ENCODE measurements at places on chromosomes 4 and X.

DNA sequence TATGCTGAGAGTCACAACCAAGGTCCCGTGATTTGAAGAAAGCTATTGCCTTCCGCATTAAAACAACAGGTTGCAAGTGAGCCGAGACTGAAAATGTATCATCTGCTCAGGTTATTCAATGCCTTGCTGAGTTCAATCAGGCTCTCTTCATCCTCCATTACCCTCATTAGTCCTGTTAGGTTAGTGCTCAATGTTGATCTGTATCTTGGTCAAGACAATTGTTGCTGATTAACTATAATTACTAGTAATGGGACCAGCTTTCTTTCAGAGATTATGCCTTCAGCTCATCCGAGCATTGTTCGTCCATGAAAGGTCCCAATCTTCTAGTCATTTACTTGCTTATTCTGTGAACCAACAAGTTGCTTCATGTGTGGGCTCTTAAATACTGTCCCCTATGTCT, 534.6 kb upstream of the FAM241A start:
- no peak for DNase-seq

DNA sequence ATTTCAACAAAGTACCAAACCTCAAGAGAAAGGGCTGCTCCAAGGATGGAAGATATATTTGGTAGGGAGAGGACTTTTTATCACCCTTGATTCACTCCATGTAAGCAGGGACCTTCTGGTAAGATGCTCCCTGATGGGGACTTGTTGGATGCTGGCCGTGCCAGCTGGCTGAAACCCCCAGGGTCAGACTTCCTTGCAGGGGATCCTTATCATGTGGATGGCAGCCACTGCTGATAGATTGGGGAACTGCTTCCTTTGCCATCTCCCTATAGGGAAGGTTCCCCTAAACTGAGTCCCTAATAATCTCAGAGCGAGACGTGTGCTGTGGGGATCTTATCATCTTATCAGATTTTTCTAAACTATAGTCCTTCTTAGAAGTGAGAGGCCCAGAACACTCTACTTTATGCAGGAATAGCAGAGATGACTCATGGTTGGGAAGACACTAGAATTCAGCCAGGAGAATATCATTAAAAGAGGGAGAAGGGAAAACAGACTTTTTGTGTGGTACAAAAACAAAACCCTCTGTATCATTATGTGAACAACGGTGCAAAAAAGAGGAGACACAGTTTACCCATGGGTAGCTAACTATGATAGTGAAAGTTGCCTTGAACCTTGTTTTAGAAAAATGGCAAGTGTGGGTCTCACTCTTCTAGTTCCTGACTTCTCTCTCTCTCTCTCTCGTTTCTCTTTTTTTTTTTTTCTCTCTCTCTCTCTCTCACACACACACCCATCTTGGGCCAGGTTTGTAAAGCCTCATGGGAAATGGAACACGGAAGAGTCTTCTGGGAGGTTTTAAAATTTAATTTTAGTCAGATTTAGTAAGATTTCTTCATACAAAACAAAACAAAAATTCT, 16.1 kb downstream of the RHOH start:
- DNase-seq: no peak

GRCh38 chrX:1493877-1494510, 41.3 kb upstream of the ASMTL start:
- DNase-seq: peak; percentile 48

DNA sequence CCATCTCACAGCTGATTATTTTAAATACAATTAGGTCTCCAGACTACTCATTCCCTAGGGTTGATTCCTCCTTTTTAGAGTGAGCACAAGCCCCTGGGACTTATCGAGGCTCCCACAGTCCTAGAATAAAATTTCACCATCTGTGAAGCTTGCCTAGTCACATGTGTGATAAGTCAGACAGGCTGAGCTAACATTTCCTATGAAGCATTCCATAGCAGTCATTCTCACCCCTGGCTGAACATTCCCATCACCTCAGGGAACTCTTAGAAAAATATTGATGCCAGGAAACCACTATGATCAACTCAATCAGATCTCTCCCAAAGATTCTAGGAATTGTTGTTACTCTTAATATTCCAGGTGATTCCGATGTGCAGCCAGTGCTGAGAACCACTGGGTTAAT, 37.7 kb downstream of the ARHGEF9 start:
- no peak for DNase-seq

- no peak for DNase-seq
Measured at GRCh38 chr4:88802585-88803286, 105.1 kb upstream of the NAP1L5 start.

- peak; percentile 74 for DNase-seq
Measured at GRCh38 chrX:84188320-84188834, 378 bp upstream of the RPS6KA6 start.

DNA sequence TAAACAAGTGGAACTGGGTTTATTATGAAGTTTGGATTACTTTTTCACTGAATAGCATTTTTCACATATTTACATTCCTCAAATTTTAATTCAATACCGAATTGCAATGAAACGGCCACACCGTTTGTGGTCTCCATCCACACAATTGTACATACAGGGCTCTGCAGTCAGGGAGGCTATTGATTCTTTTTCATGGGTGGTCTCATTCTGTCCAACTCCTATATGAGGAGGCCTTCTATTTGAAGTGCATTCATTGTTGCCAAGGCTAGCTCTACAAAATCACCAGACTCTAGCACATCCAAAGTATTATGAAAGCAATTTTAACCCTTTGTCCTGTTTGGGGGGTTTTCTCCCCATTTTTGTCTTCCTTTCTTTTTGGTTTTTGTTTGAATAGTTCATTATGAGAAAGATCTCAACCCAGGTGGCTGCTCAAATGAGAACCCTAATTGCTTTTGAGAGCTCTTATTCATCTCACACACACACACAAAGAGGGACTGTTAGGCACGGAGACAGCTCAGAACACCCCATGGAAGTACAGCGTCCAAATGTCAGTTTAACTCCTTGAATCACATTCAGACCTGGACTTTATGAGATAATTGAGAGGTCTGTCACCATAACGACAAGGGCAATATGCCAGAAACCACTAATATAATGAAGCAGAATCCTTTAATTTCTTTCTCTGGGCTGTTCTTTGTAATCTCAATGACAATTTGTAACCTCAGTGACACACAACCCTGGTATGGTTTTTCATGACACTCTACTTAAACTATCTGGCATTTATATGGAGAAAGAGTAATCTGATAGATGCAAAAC, 79.4 kb downstream of the NLGN4X start:
- DNase-seq: no peak

DNA sequence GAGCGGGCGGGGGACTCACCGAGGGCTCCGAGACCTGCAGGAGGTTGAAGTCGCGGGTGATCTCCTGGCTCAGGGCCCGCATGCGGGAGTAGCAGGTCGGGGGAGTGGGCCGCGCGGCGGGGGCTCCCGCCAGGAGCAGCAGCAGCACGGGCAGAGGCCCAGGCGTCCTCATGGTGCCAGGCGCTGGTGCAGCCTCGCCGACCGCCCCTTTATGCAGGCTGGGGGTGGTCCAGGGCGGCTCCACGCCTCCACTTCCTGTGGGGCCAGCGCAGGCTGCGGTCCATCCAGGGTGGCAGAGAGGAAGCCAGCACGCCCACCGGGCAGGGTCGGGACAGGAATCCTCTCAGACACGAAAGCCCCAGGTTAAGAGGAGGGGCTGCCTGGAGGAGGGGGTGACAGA, at the start of gene CYTL1:
CYTL1 (minus strand) TSS at position 185 of the 400 bp plus-strand sequence; CDS start at position 172, 13 bp downstream.
- no peak for DNase-seq

DNA sequence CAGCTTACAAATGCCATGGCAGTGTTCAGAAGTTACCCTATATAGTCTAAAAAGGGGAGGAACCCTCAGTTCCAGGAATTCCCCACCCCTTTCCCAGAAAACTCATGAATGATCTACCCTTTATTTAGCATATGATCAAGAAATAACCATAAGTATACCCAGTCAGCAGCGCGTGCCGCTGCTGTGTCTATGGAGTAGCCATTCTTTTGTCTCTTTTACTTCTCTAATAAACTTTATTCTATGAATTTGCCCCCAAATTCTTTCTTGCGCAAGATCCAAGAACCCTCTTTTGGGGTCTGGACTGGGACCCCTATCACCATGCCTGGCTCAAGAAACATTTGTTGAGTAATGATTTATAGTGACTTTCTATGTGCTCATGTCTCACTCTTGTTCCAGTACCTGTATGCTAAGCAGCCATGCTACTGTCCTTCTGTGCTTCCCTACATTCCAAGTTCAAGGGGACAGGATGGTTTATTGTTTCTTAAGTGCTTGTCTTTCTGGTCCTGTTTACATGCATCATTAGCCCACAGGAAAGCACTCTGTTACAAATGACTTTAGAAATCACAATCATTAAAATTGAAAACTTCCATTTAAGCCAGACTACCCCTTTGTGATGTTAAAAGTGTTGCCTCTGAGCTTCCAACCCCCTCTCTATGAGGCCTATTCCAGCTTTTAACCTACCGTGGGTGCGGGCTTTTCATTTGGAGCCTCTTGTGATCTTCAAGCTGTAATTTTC, 63.4 kb upstream of the S100G start:
- no peak for DNase-seq

DNA sequence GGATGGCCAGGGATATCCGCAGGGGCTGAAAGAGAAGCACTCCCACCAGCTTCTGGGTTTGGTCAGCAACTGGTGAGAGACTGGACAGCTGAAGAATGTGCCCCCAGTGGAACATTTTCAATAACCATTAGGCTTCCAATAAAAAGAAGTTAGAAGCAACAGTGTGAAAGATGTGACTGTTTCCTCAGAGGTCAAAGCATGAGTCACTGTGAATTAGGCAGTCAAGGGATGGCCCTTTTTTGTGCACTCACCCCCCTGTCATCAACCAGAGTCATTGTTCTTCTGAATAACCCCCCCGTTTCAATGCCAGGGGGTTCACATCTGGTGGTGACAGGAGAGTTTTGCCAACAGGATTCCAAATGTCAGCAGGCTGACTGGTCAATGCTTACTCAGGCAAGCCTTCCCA, 74.6 kb upstream of the SH3RF1 start:
- DNase-seq: no peak

- no peak for DNase-seq
Measured at GRCh38 chr4:148204171-148204570, 238.0 kb downstream of the NR3C2 start.

DNA sequence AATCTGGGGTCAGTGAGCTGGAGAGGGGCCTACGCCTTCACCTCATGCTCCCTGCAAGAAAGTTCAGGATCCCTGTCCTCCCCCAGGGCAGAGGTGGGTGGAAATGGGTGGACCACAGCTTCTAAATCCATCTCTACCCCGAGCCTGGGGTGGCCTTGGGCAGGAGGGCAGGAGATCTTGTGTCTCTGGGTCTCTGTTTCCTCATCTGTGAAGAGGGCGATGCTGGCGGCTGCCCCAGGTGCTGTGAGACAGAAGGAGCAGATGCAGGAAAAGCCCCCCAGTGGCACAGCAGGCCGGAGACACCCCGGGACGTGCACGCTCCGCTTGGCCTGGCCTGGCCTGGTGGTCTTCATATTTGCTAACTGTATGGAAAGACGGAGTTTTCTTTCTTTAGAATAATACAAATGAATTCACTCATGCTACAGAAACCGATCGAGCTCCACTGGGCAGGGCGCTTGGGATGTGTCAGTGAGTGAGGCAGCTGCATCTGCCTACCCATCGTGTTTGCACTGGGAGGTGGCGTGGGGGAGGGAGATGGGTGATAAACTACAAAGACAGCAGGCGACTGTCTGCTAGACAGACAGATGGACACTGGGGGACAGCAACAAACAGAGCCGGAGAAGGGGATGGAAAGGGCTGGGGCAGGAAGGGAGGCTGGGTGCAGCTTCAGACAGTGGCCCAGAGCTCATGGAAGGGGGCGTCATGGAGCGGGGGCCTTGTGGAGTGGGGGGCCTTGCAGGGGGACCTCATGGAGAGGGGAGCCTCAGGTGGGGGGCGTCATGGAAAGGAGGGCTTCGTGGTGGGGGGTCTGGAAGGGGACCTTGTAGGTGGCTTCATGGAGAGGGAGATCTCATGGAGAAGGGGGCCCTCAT, 136.2 kb downstream of the CPZ start:
- DNase-seq: no peak

GRCh38 chr4:87230806-87231205, 10.4 kb upstream of the KLHL8 start:
- DNase-seq: no peak

- no peak for DNase-seq
Measured at GRCh38 chrX:133908223-133908955, 77.0 kb downstream of the GPC3 start.

DNA sequence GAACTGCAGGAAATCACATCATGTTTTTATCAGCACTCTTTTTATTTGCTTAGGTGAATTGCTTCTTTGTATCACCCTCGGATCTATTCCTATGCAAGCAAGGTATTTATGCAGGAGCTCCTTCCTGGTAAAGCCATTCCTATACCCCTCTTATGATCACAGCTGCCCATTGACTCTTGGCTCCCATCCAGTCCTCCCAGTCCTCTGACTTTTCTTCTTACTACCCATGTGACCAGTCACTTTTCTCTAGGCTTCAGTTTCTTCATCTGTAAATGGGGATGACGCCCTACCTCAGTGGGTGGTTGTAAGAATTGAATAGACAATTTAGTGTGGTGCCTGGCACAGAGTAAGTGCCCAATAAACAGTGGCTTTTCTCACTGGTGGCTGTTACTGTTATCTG, 144.9 kb downstream of the FHIP1A start:
- no peak for DNase-seq

DNA sequence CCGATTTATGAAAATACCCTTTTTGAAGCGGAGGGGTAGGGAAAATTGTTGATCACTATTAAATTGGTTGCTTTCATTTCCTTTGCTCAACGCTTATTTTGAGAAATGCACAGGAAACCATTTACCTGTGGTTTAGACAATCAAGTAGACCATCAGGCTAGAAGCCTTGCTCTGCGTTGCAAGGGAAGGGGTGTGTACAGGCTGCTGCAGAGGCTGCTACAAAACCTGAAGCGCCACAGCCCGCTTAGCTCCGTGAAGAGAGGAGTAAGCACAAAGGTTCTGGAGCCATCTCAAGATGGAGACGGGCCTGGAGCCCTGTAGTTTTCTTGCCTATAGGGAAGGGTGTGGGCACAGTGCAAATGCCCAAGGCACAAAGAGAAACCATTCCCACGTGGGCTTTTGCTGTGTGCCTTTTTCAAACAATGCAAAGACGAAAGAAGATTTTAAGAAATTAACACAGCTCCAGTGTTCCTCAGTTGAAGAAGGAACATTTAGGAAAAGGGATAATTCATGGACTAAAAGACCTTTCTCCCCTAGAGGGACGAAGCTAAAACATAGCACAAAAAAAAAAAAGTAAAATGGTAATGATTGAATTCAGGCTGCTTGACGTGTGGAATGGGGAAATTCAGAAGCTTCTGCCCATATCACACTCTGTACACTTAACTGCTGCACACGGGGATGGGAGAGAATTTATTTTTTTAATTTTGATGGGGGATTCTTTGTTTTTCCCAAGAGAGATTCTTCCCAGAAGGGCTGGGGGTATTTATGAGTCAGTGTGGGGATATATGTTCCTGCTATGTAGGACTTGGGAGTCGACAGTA, 3.5 kb downstream of the TMSB4X start:
- peak; percentile 73 for DNase-seq

GRCh38 chr4:48575964-48576363, 85.9 kb downstream of the ZAR1 start:
- DNase-seq: no peak

DNA sequence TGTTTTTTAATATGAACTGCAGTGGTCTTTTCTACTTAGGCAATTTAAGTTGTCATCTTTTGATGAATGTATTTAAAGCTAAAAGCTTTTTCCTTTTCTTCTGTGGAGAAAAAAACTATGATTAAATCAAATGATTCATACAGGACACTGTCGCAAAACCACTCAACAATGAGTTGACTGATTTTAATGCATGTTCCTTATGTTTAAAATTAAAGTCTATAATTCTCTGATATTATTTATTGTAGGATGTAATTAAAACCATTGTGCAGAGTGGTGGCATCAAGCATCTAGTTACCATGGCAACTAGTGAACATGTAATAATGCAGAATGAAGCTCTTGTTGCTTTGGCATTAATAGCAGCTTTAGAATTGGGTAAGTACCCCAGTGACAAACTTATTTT, 172.5 kb downstream of the RAP1GDS1 start:
- DNase-seq: no peak
